ENCODE measurements at places on chromosomes 6 and 20.
A peak's percentile ranks its signal among the peaks of the same experiment; 100 is the strongest.

GRCh38 chr6:62615366-62616015, 329.5 kb upstream of the KHDRBS2 start:
- no peak for DNase-seq

GRCh38 chr20:46388937-46389336, 17.5 kb downstream of the ELMO2 start:
- DNase-seq, result no peak

DNA sequence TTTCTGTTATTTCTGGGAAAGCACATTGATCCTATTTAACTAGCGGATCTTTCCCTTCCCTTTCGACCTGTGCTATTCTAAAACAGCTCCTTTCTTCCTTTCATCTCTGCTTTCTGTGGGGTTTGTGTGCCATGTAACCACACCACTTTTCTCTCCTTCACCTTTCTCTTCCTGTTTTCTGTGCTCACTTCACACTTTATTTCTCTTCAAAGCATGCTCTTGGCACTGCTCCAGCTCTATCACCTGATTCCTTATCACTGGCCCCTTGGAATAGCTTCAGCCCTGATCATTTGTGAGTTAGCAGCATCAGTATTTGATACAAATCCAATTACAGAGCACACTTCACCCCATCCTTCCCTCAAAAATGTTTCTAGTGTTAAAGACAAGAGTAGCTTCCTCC, 8.1 kb upstream of the METTL24 start:
- DNase-seq, result no peak

DNA sequence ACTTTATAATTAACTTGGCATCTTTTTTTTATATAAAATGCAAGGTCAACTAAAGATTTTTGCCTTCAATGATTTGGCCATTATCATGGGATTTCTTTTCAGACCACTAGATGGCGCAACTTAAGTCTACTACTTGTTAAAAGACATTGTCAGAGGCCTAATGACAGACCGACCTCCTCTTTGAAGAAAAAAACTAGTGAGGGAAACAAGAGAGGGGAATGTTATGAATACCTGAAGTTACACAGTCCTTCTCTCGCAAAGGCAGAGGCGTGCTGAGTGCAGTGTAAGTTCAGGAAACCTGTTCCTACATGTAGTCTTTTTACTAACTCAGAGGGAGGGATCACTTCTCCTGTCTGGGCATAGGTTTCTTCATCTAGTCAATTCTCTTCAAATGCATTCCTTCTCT, 9.3 kb downstream of the TRAPPC3L start:
- peak; percentile 71 for DNase-seq

DNA sequence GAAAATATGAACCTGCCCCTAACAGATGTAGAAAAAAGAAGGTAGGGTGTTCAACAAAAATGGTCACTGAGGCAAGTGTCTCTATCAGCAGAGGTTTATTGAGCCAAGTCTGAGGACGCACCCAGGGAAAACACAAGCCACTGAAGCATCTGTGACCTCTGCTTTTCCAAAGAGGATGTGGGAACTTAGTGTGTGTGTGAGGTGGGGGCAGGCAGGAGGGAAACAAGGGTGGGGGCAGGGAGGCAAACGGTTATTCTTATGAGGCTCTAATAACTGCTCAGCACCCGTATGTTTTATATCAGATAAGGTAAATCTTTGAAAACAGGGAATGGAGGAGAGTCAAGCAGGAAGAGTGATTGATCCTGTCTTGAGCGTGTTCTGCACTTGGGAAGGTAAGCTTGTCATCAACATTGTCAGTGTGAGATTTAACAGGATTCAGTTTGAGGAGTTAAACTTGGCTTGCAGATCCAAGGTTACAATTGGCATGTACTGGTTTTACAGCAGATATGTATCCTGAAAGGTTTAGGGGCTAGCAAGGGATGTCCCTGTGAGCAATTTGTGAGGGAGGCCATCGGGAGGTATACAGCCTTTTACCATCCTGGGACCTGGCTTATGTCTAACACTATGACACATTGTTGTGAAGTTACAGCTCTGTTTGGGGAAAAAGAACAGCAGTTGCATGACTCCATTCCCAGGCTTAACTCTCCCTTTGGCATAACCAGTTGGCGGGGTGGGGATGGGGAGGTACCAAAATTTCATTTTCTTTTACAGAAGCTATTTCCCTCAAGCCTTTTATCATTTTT, 33.7 kb downstream of the NINL start:
- DNase-seq, result no peak

- peak; percentile 45 for DNase-seq
Measured at GRCh38 chr6:53647462-53648094, 18.0 kb downstream of the KLHL31 start.

GRCh38 chr20:43186312-43186711, 3.4 kb downstream of the PTPRT start:
- no peak for DNase-seq

- no peak for DNase-seq
Measured at GRCh38 chr6:36730424-36731380, 33.1 kb downstream of the RAB44 start.

DNA sequence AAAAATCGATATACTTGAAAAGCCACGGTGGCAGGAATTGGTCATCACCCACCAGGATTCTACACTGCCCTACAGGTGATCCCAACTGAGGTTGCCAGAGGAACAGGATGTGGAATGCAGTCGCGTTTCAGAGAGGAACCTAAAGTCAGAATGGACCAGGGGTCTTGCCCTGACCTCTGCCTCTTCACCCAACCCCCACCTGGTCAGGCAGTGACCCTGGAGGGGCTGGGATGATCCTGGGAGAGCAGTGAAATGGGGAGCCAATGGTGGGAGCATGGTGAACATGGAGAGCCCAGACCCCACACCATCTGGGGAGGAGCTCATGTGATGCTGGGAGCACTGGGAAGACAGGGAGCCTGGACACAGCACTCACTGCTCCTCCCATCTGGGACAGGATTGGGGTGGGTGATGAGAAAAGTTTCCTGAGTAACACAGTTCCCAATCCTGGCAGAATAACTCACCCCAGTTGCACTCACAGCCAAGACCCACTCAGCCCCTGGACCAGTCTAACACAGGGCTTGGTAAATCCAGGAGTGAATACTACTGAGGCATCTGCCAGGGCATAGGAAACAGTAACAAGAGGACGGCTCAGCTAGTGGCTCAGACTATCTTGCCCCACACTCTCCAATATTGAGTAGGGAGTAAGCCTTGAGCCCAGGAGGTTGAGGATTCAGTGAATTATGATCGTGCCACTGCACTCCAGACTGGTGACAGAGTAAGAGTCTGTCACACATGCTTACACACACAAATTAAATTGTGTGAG, 1.7 kb upstream of the ULBP2 start:
- no peak for DNase-seq

DNA sequence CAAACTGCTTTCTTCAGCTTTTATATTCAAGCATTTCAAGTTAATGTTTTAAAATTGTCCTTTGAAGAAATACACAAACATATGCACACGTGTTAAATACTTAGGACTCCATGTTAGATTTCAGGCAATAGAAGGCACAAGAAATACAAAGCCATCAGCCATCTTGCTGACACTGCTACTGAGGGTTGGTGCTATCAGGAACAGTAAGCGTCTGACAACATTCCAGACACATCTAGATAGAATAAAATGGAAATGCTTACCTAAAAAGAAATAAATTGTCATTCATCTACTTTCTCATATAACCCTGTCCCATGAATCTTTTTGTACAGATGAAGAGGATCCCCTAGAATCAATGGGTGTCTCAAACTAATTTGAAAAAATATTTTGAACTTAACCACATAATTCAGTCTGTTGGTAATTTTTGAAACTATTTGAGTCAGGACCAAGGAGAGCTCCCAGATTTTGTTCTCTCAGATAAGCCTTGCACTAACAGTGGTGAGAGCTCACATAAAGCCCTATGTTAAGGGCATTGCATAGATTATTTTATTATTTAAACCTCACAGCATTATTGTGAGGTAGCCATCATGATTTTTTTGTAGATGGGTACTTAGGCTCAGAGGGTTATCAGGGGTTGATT, 631.1 kb upstream of the POU3F2 start:
- DNase-seq, result peak; percentile 8

- DNase-seq, result no peak
Measured at GRCh38 chr20:7137395-7138151, 370.1 kb downstream of the BMP2 start.

GRCh38 chr6:129671442-129672340, 38.3 kb downstream of the ARHGAP18 start:
- peak; percentile 86 for DNase-seq

- DNase-seq, result no peak
Measured at GRCh38 chr6:41678511-41679084, 40.3 kb downstream of the MDFI start.

DNA sequence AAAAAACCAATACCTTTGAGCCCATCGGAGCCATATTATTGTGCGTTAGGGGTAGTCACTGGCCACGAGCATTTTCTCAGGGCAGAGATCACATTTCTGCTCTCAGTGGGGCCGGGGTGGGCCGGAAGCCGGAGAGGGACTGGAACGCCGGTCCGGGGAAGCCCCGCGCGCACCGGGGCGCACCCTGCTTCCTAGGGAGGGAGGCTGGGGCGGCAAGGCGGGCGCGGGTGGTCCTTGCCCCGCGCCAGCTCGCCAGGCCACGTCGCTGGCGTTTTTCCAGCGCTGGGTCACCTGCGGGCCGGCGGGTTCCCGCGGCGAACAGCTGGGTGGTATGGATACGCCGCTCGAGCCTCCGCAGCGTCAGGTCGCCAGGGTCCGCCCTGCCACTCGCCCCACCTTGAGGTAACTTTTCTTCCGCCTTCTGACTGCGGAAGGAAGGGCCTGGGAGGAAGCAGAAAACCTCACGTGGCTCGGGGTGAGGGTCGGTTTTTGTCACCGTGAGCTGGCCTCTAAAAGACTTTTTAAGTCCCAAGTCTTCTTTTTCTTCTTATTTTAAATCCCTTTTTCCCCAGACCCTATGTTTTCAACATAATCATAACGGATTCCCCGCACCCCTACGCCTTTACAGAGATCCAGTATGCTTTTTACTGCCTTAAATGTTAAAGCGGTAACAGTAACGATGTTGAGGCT, 2.7 kb upstream of the EEF1A1 start:
- peak; percentile 89 for DNase-seq

DNA sequence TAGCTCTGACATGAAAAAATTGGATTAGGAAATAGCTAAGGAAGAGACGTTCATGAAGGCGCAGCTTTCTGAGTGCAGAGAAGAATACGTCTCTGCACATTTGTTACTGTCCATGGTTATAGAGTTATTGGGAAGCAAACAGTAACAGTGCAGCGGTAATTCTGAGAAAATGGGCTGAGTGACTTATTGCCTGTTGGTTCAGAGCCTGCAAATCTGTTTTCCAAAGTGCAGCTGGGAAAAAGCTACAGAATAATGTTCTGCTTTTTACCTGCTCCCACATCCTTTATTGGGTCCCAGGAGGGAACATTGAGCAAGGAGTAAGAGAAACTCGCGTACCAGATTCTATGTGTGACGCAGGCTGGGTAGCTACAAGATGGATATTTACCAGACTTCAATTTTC, 160.2 kb downstream of the BTBD3 start:
- no peak for DNase-seq

DNA sequence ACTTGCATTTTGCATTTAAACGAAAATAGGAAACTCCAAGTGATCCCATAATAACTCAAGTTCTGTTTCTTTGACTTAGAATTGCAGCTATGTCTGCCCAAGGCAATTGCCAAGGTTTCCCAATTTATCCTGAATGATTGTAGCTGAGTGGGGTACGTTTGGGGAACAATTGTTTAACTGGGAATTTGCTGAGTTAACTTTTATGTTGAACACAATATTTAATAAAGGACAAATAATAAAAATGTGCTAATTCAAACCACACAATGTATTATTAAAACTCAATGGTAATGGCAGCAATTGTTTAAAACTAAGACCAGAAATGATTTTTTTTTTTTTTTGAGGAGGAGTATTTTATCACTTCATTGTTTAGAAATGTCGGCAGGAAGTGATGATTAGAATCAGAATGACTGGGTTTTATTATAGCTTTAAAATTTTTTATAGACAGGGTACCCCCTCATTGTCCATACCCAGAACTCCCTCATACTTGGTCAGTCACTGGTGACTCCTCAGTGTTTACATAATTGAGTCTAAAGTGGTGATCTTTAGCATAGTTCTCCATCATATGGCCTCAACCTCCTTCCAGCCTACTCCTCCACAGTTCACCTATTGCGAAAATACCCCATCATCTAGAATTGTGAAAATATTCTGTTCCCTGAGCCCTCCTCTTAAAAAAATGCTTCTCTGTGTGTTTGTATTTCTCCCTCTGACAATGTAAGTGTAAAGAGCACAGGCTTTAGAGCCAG, 389.2 kb upstream of the CITED2 start:
- no peak for DNase-seq

GRCh38 chr6:19771753-19772336, 65.3 kb upstream of the ID4 start:
- no peak for DNase-seq

DNA sequence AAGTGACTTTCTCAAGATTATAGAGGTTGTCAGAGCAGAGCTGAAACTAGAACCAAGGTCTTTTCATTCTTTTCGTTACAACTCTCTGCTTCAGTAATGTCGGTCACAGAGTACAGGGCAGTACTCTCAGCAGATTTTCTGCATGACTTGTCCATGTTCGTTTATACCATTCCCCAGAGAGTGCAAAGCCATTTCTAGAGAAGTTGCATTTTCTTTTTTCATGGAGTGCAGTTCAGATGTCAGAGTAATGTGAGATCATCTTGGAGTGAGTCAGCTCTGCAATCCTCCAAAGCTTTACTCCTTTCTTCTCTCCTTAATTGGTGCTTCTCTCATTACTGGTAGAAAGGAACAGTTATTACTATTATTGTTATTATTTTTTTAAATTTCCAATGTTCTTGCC, 115.6 kb upstream of the B3GAT2 start:
- DNase-seq, result no peak

DNA sequence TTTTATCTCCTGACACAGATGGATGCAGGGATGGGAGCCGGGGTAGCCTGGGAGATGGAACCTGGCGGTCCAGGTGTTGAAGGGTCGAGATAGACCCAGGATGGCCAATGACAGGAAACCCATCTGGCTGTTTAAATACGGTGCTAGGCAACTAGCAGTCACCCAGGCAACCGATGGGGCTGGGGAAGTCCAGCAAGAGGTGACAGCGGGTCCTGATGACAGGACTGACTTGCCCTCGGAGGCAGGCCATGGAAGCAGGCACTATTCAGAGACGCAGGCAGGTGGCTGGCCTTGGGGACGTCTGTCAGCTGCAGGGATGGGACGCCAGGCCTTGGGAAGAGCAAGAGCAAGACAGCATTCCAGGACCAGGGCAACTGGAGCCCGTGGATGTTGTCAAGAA, 135.4 kb upstream of the RALGAPA2 start:
- no peak for DNase-seq

- no peak for DNase-seq
Measured at GRCh38 chr6:167116109-167116837, 6.6 kb upstream of the CCR6 start.

GRCh38 chr6:158663625-158664165, 13.8 kb downstream of the SYTL3 start:
- DNase-seq, result no peak
